CD4-positive, alpha-beta T cell treated with Interleukin-17A for 1 hour (primary cell): ENCODE measurements at places on chromosomes 11 and 22.

DNA sequence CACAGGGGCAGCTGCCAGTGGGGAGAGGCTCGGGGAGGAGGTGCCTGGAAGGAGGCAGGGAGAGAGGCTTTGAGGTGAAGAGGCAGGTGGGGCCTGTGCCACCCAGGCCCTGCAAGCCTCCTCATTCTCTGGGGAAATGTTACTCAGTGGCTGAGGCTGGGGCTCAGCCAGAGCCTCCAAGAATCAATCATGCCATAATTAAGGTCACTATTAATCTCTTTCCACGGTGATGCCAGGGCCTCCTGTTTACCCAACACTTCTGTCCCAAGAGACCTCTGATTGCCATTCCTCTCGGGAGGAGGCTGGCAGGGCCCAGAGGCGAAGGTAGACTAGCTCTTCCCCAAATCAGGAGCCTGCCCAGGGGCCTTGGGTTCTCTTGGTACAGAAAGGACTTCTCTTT, 38.4 kb downstream of the GDPD5 start:
- DNase-seq = no peak

GRCh38 chr22:45069925-45070324, 60.1 kb upstream of the PHF21B start:
- no peak for DNase-seq

- DNase-seq = no peak
Observed at GRCh38 chr11:94046796-94047195, 25.6 kb downstream of the HEPHL1 start.

DNA sequence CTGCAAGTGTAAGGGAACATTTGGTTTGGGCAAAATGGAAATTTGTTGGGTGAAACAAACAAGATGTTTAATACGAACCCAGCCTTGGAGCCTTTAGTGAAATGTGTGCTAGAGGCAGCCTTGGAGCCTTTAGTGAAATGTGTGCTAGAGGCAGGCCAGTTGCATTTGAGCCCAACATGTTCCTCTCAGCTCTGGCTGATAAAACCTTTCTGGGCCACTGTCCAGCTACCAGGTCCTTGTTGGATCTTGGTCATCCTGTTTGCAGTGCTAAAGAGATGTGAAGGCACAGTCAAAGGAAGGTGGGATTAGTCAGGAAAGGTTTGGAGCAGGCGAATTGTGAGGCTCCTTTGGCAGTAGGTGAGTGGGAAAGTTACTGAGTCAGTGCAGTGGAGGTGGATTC, 48.9 kb downstream of the CEP164 start:
- no peak for DNase-seq

GRCh38 chr11:66421492-66422205, 814 bp downstream of the NPAS4 start:
- peak; percentile 89 for DNase-seq

- DNase-seq = no peak
Observed at GRCh38 chr11:123509737-123510578, 79.9 kb downstream of the GRAMD1B start.

GRCh38 chr11:6273188-6273587, 13.6 kb downstream of the CCKBR start:
- DNase-seq = no peak
